ENCODE measurements at places on chromosomes 1 and 21.

DNA sequence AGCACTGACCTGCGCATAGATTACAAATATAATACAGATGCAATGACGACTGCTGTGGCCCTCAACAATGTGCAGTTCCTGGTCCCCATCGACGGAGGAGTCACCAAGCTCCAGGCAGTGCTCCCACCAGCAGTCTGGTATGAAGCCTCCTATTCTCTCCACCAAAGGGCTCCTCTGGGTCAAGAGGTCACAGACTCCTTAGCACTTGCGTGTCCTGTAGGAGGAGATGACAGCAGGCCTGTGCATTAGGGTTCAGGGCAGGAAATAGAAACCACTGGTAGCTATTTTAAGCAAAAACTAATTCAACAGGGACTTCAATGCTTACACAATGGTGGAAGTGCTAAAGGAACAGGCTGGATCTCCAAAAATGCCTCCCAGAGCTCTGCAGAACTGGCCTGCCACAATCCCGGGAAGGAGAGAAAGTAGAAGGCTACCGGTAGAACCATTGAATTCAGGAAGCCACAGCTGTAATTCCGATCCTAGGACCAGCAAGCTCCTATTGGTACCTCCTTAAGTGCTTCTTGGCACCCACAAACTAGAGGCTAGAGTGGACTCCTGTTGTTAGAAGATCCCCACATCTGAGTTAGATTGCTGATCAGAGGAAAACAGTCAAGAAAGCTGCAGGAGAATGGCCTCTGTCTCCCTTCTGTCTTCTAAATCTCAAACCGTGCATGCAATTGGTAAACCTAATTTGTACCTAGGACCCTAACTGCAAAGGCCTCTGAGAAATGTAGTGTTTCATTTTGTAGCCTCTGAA lies 12.7 kb upstream of the DYNLT5 start:
- DNase-seq: no peak

- no peak for DNase-seq
These were observed 31.7 kb downstream of the ATP1A1 start for GRCh38 chr1:116404699-116405098.

- no peak for DNase-seq
These were observed 38.4 kb downstream of the RAP1GAP start for GRCh38 chr1:21630571-21631343.

GRCh38 chr1:241310451-241310850 lies 46.6 kb downstream of the RGS7 start:
- DNase-seq: no peak

GRCh38 chr1:37999430-38000232 lies 5.7 kb downstream of the FHL3 start:
- no peak for DNase-seq

DNA sequence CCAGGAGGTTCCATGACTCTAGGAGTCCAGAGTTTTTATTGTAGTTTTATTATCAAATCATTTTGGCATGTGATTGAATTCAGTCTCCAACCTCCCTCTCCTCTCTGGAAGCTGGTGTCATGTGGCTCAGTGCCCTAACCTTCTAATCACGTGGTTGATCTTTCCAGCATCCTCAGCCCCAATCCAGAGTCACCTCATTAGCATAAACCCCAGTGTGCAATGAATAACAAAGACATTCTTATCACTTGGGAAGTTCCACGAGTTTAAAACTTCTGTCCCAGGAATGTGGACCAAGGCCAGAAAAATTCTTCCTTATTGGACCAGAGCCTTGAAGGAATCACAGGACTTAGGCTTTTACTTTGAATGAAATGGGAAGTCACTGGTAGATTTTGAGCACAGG lies 52.2 kb downstream of the KIRREL1 start:
- DNase-seq: no peak

- no peak for DNase-seq
These were observed 455.2 kb upstream of the RUNX1 start for GRCh38 chr21:35504277-35504676.

DNA sequence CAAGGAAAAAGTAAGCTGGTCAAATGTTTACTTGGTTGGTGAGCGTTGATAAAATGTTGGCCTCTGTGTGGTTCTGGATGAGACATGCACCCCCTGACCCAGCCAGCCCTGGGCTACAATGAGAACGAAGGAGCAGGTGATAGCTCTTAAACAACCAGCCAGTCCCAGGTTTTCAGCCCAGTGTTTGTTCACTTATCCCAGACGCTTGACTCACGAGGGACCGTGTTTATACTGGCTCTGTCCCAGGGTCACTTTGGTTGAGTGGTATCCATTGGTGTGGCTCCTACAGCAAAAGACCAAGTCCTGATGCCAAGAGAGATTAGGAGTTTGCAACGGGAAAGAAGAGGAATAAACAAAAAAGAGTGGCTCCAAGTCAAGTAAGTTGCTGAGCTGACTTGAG lies 86.9 kb downstream of the KCNJ15 start:
- no peak for DNase-seq

GRCh38 chr21:37886120-37886519 lies 30.1 kb downstream of the KCNJ6 start:
- no peak for DNase-seq

DNA sequence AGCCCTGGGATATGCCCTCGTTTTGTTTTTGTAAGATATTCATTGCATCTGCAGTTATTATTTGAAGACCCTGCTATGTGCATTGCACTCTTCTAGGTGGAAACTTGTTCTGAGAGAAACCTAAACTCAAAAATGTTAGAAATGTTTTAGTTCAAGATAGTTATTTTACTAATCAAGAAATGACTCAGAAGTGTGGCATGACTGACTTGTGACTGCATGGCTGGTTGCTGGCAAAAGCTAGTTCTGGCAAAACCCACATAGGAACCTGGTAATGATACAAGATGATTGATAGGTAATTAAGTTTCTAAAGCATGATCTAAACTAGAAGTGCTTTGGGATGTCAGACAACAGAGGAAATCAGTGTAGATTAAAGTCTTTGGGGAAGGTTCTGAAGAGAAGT lies 33.8 kb upstream of the NFASC start:
- DNase-seq: no peak

GRCh38 chr1:156020293-156021092 lies at the start of gene SSR2:
Gene SSR2, minus strand, starts transcription at chr1:156020951. Its CDS starts 784 bp downstream, at chr1:156020167.
- peak; percentile 70 for DNase-seq

DNA sequence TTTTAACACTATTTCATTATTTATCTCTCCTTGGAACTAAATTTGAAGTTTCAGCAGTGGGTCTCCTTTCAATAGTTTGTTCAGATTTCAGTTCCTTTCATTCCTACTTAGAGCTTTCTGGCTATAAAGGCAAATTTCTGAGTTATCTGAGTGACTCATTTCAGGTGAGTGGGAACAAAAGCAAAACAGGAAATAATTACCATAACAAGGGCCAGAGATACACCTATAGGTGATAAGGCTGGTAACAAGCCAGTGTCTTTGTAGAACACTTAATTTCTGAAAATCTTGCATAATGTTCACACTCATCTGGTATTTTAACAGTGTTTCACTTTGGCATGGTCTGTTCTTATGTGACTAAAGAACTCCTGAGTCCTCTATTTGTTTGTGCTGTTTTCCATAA lies 64.5 kb upstream of the PRRC2C start:
- no peak for DNase-seq

DNA sequence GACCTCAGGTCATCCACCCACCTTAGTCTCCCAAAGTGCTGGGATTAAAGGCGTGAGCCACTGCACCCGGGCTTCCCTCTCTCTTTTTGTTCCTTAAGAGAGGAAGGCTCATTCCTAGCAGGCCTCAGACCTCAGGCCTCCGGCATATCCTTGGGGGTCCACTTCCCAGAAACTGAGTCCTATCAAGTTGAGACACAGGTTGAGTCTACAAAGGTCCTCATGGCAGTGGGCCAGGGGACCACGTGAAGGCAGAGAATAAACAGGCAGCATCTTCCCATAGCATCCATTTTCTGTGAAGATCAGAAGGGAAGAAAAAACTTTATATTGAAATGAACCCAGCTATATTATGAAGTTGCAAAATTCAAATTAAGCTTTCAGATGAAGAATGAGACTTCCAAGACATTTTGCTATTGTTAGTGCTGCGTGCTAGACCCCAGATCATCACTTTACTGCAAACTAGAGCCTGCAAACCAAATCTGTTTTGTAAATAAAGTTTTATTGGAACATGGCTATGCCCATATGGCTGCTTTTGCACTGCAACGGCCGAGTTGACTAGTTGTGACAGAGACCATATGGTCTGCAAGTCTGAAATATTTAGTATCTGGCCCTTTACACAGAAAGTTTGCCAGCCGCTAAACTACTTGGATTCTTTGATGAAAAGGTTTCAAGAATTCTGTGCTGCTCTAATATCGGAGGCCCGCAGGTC lies 3.5 kb upstream of the CELA2A start:
- no peak for DNase-seq

GRCh38 chr1:94962409-94963265 lies 35.7 kb upstream of the CNN3 start:
- peak; percentile 14 for DNase-seq

GRCh38 chr1:234479310-234479559 lies 256 bp upstream of the TARBP1 start:
- no peak for DNase-seq

GRCh38 chr1:64769482-64769881 lies 24.6 kb downstream of the RAVER2 start:
- no peak for DNase-seq

DNA sequence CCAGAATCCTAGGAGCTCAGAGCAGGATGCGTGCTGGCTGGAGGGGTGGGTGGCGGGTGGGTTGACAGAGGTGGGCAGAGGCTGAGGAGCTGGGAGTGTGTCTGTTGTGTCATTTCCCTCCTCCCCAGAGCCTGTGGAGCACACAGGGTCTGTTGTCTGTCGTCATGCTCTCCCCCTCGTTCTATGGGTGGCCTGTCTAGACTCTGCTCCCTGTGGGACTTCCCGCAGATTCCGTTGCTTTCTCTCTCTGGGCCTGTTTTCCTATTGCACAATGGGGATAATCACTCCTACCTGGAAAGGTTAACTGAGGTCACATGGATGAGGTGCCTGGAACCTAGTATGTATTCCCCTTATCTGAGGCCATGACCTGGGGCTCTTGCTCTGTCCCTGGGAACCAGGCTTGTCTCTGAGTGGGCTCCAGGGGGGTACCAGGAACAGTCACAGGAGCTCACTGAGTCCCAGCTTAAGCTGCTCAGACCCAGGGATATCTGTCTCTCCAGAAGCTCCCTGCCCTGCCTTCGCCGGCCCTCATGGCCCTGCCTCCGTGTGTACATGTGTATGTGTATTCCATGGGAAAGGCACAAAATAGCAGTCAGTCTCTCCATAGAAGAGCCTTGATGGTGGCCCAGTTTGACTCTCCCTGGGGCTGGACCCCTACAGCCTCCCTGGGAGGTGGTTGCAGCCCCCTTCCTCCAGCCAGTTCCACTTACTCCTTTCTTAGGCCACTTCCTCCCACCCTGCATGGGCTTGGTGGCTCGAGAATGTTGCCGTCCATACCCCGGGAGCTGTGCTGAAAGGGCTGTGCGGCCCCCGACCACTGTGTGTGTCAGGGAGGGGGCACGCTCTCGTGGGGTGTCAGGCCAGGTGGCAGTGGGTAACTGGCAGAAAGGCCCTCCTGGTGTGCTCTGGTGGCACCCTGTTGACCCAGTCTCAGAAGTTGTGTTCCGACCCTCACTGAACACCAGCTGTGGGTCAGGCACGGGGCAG lies 17.9 kb downstream of the PTPRF start:
- DNase-seq: no peak

DNA sequence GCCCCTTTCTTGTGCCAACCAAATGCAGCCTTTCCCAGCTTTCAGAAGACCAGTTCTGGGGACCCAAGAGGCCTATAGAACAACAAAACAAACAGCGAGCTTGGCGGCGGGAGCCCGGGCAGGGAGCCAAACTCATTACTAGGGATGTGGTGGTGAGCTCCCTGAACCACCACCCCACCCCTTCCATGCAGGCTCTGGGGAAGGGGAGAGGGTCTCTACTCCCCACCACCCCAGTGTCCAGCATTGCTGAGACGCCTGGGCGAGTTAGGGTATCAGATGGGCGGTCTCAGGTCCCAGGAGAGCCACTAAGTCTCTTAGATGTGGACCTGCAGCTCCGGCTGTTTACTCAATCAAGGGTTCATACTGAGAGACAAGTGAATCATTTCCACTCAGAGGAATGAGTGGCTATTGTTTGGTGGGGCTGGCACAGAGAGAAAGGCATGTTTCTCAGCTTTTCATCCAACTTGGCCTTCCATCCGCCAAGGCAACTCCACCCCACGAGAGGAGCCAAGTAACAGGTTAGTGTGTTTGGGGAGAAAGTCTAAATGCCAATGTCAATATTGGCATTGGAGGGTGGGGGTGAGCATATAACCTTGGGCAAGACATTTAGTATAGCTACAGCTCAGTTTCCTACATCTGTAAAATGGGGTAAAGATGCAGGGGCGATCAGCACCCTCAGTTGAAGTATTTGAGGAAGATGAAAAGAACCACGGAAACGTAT lies 40.9 kb downstream of the PLXNA2 start:
- DNase-seq: no peak

DNA sequence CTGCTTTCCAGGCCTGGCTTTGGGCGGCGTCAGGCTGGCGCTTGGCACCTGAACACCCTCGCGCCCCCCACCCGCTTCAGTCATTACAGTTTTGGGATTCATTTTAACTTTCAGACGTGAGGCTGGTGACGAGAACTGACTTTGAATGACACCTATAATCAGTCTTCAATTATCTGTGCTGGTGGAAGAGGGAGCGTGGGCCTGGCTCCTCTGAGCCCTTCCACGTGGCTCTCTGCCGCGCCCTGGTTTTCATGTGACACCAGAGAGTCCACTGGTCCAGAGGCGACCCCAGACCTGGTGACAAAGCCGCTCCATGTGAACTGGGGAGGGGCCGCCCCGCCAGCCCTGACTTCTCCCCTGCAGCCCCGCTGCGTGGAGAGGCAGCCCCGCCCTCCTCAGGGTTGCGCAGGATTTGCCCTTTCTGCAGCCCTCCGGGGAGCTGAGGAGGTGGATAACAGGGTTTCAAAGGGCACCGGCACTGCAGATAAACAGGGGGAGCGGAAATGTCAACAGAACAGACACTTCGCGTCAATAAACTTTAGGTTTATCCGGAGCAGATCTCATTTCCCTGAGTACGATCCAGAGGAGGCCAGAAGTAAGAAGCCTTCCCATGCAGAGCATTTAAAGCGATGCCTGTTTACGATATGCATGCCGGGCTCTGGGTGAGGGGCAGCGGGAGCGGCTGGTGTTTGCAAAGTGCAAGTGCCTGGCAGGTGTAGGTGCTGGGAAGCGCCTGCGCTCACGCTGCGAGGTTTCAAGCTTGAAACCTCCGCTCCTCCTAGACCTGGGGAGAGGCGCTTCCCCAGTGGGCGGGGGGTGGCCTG lies 56.4 kb downstream of the AJAP1 start:
- no peak for DNase-seq

Measured in activated T-cell treated with anti-CD3 and anti-CD28 coated beads for 1 hour (primary cell).